ENCODE measurements at places on chromosomes 2 and 18. TPM values are rescaled to one million over a fixed set of nuclear protein-coding genes. Genes with fewer than 3 reads are reported as not detected.

The CIB4 gene
- not detected for total RNA-seq

DNA sequence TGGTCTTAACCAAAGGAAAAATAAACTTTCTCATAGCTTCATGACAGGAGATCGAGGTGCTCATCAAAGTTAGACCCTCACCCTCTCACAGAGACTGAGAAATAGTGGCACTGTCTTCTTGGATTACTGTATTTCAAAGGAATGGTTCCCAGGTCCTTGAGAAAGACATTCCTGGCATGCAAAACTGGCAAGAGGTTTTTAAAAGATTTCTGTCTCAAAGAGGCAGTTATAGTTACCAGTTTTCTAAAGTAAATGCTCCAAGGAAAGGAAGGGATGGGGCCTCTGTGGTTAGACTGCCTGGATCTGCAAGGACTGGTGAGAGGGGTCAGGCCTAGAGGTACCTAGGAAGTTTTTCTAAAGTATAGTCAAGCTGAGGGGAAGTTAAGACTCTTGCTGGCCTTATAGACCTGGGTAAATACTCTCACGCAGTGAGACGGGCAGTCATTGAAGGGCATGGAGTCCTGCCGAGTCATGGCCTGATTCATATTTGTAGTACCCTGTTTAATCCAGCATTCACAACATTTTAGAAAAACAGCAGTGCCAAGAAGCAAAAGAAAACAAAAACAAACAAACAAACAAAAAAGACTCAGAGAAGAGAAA, 226.1 kb downstream of the DOK6 start:
- no peak for DNase-seq

- DNase-seq, result no peak
Measured at GRCh38 chr18:37853706-37854105, 288.1 kb upstream of the CELF4 start.

DNA sequence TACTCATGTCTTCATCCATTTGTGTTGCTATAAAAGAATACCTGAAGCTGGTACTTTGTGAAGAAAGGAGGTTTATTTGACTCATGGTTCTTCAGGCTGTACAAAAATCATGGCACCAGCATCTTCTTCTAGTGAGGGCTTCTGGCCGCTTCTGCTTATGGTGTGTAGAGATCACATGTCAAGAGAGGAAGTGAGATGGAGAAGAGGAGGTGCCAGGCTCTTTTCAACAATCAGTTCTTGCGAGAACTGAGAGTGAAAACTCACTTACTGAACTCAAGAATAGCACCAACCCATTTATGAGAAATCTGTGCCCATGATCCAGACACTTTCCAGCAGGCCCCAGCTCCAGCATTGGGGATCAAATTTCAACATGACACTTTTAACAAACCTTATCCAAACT, 30.0 kb upstream of the BARD1 start:
- DNase-seq, result no peak

- no peak for DNase-seq
Measured at GRCh38 chr2:43128559-43128955, 97.8 kb downstream of the ZFP36L2 start.

- DNase-seq, result no peak
Measured at GRCh38 chr2:135825550-135826176, 11.3 kb downstream of the LCT start.

DNA sequence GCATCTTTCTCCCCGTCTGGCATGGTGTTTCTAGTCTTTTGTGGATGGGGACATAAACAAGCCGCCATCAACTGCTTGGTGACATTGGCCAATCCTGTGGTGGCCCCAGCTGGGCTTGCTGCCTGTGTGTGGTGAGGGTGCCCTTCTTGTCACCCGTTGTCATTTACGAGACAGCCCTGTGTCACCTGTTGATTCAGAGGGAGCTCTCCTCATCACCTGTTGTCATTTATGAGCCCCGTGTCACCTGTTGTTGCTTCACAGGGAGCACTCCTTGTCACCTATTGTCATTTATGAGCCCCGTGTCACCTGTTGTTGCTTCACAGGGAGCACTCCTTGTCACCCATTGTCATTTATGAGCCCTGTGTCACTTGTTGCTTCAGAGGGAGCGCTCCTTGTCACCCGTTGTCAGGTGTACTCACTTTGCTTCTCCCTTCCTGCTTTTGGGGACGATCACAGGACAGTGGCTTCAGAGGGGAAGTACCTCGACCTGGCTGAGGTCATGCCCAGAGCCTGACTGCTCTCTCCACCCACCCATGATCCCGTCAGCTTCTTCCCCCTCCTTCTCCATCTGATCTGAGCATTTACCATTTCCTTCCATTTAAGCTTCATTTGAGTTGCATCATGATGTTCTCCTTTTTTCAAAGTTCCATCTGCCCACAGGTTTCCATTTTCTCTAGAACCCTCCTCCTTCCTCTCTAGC, 29.1 kb downstream of the HPCAL1 start:
- peak; percentile 79 for DNase-seq

The ALK gene
- not detected for total RNA-seq

DNA sequence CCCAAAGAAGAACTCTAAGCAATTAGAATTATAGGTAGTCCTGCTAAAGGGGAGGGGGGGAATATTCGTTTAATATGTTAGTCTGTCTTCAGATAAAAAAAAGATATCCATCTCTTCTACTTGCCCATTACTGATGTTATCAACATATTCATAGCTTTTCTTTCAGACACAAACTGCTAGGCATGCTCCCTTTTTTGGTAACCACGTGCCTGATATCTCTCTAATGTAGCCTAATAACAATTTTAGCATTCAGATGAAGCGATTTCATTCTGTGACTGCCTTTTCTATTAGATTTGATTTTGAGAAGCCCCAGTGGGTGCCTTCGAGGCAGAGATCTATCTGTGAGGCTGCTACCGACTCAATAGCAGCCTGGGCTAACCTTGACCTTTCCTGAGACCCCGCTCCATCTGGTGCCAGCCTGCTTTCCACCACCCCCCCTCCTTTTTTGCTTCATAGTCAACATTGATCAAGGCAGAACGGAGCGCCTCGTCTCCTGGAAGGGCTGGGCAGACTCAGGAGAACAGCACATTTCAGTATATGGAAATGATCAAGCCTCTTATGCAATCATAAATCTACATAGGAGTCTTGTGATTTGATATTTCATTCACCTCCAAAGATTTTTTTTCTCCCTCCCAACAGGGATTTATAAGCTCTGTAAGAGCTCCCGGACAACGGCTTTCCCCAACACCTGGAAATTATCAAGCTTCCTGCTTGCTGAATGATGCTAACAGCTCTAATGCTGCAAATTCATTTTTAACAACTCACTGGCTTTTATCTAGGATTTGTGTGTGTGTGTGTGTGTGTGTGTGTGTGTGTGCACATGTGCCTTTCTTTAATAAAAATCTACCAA, 14.7 kb upstream of the BCL11A start:
- no peak for DNase-seq

GRCh38 chr18:74589021-74589420, 8.6 kb upstream of the ZNF407 start:
- DNase-seq, result no peak

- no peak for DNase-seq
Measured at GRCh38 chr18:61822879-61823278, 69.9 kb downstream of the RNF152 start.

The MROH2A gene
- not detected for total RNA-seq

GRCh38 chr2:9294764-9295163, 88.2 kb downstream of the ASAP2 start:
- DNase-seq, result no peak

The RAPGEF4 gene
- total RNA-seq, result 0.72 TPM

The NT5DC4 gene
- not detected for total RNA-seq

Data from activated naive CD8-positive, alpha-beta T cell treated with anti-CD3 and anti-CD28 coated beads for 36 hours (primary cell).